ENCODE measurements at places on chromosomes 16 and 17.

GRCh38 chr16:87207509-87207908, 109.7 kb downstream of the C16orf95 start:
- no peak for DNase-seq

GRCh38 chr16:2790631-2791030, 3.3 kb upstream of the PRSS33 start:
- no peak for DNase-seq

- no peak for DNase-seq
Observed at GRCh38 chr16:22815863-22816262, 1.9 kb downstream of the HS3ST2 start.

DNA sequence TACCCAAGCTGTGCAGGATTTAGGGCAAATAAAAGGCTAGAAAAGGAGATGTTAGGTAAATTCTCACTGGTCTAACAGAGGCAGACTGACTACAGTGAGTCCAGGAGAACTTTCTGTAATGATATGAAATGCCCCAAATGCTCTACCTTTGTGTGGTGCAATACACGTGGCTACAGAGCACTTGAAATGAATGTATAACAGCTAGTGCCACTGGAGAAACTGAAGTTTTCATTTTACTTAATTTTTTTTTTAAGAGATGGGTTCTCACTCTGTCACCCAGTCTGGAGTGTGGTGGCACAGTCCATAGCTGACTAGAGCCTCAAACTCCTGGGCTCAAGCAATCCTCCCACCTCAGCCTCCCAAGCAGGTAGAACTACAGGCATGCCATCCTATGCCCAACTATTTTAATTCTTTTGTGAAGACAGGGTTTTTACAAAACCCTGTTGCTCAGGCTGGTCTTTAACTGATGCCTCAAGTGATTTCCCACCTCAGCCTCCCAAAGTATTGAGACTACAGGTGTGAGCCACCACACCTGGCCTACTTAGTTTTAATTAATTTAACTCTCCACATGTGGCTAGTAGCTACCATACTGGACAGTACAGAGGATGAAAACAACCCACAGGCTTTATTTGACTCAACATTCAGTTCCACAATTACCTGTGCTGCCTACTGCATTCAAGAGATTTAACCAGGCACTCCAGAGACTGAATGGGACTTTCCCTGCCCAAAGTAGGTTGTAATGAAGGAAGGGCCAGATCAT, 84.8 kb upstream of the PLEKHM1 start:
- no peak for DNase-seq

GRCh38 chr16:781346-782010, 6.7 kb downstream of the RPUSD1 start:
- no peak for DNase-seq

GRCh38 chr16:67526149-67526791, 2.4 kb upstream of the RIPOR1 start:
- DNase-seq = no peak

GRCh38 chr16:80085606-80086005, 455.2 kb upstream of the DYNLRB2 start:
- no peak for DNase-seq
